ENCODE measurements at places on chromosomes 11 and 22. TPM values are rescaled to one million over a fixed set of nuclear protein-coding genes. Genes with fewer than 3 reads are reported as not detected.
A peak's percentile ranks its signal among the peaks of the same experiment; 100 is the strongest.

TRIM51 gene
- total RNA-seq, result not detected

UBQLN3 gene
- total RNA-seq, result 1.4 TPM

APOBEC3B gene
- total RNA-seq, result 4.5 TPM

OR4A16 gene
- total RNA-seq, result not detected

DEUP1 gene
- 2.4 TPM for total RNA-seq

PNPLA5 gene
- total RNA-seq, result not detected

MIOX gene
- total RNA-seq, result not detected

DNA sequence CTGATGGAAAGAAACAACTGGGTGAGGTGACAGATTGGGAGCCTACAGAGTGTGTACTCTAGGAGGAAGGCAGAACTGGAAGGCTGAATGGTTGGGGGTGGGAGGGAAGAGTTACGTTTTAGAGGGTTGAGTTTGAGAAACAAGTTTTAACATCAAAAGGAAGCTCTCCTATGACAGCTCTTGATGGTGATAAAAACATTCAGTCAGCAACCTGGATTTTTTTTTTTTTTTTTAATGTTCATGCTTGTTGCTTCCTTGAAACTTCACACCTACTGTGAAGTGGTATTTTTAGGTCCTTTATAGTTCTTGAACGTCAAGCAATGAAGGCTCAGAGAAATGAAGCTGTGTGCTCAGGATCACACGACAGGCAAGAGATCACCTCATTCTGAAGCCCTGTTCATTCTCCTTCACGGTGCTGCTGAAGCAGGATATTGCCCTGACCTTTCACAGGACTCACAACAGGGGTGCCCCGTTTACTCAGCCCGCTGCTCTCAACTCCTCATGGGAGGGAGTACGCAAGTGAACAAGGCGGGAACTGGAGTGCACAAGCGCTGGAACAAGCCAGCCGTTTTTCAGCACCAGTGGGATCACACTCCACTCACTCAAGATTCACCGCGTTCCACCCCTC, 1.6 kb upstream of the TMEM109 start:
- DNase-seq, result no peak

DNA sequence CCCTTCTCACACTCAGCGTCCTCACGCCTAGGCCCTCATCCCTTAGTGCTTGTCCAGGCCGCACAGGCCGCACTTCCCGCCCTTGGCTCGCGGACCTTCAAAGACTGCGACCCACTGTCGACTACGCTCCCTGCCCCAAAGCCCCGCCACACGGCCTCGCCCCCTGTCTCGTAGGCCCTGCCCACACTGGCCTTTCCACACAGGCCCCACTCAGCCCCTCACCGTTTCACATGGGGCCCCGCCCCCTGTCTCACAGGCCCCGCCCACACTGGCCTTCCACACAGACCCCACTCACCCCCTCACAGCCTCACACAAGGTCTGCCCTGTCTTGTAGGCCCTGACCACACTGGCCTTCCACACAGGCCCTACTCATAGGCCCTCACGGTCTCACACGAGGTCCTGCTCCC, 11.0 kb downstream of the NRXN2 start:
- DNase-seq, result no peak

- DNase-seq, result no peak
These were observed 1.5 kb downstream of the LTBP3 start for GRCh38 chr11:65556470-65557279.

- DNase-seq, result peak; percentile 51
These were observed 2.3 kb upstream of the IRAG1 start for GRCh38 chr11:10695833-10696232.

GRCh38 chr11:91082255-91082654, 859.4 kb upstream of the CHORDC1 start:
- DNase-seq, result no peak

GRCh38 chr11:124915541-124916369, 3.3 kb upstream of the HEPN1 start:
- DNase-seq, result no peak

- no peak for DNase-seq
These were observed 15.9 kb downstream of the GALNT18 start for GRCh38 chr11:11605821-11606450.

- DNase-seq, result peak; percentile 55
These were observed 93.5 kb downstream of the CELSR1 start for GRCh38 chr22:46443850-46444389.

DNA sequence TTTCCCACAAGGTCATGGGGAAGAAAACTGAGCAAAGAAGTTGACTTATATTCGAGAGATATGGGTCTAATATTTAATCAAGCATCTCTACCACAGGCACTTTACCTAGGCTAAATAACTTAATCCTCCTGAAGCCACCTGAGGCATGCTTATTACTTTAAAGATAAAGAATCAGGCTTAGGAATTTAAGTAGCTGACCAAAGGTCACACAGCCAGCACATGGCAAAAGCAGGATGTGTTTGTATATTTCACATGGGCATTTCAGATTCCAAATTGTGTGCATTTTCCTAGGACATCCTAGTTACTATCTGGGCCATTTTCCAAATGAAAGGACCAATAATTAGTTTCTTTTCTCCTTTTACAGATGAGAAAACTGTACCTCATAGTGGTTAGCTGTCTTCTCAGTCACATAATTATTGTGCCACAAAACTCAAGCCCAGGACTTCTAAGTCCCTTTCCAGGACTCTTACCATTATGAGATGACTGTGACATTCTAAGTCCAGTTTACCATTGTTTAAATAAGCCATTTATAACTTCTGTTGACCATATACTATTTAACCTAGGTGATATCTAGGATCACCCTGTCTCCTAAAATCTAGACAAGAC, 112.1 kb upstream of the ZC3H12C start:
- DNase-seq, result no peak

DNA sequence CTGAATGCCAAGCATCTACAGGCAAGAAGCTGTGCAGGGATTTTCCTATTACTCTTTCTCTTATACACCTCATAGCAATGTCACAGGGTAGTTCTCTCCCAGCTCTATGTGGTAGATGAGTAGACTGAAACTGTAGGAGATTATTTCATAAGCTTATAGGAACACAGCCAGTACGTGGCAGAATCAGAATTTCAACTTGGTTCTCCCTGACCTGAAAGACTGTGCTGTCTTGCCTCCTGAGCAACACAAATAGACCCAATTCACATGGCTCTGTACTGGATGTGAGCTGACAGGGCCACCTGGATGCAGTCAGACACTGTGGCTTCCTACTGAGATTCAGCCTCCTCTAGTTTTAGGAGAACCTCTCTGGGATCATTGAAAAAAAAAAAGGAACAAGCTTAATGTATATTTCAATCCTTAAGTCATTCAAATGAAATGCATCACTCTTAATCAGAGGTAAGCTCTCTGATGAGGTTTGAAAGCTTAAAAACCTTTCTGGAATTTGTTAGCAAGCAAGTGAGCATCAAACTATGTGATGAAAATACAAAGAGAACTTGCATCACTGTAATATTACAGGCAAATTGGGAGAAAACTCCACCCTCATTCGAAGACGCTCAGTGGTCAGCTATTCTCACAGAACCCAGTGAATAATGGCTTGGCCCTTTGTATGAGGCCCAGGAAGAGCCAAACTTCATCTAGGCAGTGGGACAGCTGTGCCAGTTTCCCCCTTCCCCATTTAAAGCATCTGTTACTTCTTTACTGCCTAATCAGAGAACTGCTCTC, 1039.3 kb downstream of the NTM start:
- DNase-seq, result no peak

- no peak for DNase-seq
These were observed 40.8 kb upstream of the LMO2 start for GRCh38 chr11:33932721-33933120.

DNA sequence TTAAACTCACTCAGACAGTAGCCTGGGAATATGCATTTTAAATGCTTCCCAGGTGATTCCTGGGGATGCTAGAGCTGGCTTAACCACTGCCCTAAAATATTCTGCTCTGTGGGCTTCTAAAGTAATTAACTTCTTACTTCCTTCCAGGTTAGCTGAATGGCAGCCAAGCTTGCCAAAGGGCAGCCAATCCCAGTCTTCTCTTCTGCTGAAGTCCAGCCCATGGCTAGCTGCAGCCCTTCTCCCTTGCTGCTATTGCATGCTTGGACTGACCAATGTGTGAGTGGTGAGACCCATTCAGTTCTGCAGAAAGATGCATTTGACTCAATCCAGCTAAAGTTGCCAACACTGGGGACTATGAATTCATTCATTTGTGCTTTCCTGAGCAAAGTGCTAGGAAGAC, 411.9 kb downstream of the SOX6 start:
- DNase-seq, result no peak

GRCh38 chr22:42581762-42582716, 28.3 kb downstream of the SERHL2 start:
- peak; percentile 82 for DNase-seq

DNA sequence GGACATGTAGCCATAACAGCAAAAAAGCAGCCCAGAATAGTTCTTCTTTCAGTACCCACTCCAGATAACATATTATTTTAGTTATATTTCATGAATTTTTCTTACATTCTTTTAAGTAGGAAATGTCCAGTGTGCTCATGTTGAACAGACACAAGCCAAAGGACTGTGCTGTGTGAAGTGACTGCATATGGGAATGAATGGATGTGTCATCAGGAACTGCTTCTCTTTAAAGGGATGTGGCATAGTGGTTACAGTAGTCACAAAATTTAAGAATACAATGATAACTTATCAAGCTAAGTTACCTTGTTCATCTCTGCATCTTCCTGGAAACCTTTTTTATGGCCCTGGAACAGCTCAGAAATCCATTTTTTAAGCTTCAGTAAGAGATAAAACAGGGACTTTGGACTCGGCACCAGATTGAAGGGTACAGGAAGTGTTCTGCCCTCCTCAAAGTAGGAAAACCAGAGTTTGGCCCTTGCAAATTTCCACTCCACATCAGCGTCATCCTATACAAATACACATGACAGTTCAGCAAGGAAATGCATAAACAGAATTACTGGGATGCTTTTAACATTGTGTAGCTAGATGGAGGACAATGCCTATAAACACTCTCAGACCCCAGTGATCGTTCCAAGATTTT, 112.8 kb downstream of the TRPC6 start:
- DNase-seq, result no peak

GRCh38 chr11:71215425-71215965, 36.9 kb downstream of the SHANK2 start:
- DNase-seq, result no peak

DNA sequence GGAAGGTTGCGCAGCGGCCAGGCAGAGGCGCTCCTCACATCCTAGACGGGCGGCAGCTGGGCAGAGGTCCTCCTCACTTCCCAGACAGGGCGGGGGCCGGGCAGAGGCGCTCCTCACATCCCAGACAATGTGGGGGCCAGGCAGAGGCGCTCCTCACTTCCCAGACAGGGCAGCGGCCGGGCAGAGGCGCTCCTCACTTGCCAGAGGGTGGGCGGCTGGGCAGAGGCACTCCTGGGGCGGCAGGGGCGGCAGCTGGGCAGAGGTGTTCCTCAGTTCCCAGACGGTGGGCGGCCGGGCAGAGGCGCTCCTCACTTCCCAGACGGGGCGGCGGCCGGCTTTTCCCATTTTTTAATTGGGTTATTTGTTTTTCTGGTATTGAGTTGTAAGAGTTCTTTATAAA, 20.2 kb upstream of the PTS start:
- no peak for DNase-seq

DNA sequence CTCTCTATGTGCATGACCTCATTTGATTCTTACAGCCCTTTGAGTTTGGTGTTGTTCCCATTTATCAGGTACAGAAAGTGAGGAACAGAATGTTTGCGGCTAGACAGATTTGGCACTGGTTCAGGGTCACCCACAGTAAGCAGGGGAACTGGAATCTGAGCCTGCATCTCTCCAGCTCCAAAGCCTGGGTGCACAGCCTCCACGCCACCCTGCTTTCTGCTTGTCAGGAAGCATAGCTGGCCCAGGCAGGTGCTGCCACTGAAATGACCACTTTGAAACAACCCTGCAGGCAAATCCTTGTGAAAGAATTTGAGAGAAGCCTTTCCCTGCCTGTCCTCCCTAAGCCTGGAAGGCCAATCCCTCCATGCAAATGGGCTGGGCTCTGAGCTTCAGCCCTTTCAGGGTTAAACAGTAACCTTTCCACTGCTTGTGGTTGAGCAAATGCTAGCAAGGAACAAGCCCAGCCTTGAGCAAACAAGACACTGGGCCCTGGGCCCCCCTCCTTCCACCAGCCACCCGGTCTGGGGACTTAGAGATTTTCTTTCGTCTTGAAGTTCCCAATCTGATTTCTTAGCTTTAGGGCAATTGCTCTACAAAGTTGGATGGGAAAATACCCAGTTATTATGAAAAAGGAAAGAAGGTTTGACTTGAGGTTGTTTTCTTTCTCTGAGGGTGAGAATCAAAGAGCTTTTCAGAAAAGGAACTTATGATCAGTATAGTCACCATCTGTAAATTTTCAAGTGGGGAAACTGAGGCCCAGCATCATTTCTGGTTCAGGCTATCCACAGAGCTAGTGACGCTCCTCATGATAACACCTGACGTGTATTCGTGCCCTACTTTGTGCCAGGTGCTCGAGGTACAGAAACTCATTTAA, 19.4 kb downstream of the EHF start:
- DNase-seq, result peak; percentile 83

DNA sequence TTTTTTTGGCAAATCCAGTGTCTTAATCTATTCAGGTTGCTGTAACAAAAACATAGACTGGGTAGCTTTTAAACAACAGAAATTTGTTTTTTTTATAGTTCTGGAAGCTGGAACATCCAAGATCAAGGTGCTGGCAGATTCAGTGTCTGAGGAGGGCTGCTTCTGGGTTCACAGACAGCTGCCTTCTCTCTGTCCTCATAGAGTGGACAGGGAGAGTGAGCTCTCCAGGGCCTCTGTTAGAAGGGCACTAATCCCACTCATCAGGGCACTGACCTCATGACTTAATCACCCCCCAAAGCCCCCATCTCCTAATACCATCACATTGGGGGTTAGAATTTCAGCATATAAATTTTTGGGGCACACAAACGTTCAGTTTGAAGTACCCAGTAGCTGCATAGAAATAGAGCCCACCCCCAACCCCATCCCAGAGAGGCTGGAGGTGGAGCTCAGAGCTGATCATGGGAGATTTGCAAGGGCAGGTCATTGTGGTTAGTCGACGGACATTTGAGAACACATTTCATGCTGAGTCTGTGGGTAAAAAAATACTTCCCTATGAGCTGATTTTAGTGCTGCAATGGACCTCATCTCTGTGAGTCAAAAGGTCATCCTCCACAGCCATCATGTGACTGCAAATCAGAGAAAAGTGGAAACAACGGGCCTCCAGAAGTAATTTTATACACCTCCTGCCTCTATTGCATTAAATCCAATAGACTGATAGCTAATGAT, 203.1 kb upstream of the CADM1 start:
- no peak for DNase-seq

DNA sequence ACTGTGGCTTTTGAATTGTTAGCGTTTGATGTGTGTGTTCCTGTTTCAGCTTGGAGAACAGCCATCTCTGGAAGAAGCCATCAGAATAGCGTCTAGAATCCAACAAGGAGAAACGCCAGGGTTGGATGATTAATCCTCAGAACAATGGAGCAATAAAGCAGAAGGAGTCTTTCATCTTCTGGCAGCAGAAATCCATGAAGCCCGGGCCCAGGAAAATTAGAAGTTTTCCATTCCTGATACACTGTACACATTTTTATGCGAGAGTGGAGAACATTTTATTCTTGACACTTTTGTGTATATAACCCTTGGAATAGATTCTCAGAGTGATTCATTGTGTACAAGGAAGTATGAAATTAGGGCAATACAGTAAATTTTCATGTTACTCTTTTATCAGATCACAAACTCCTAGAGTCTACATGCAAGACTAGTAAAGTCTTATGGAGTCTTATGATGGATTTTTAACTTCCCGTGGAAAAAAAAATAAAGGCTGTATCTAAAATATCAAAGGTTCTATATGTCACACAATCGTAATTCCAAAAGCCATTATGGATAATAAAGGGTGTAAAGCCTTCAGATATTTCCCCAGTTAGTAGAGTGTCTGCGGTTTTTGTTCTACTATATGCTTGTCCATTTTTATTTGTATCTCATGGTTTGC, 45.9 kb upstream of the WEE1 start:
- DNase-seq, result peak; percentile 80

Measured in lung (tissue), 17 donors.